Adrenal gland (tissue), 19 donors: ENCODE measurements at places on chromosomes 11 and 22. TPM values are rescaled to one million over a fixed set of nuclear protein-coding genes. Genes with fewer than 3 reads are reported as not detected.
A peak's percentile ranks its signal among the peaks of the same experiment; 100 is the strongest.

GRCh38 chr11:70829886-70830272 is 422.5 kb downstream of the SHANK2 start:
- no peak overlapping the region for H3K4me3 ChIP-seq
- H3K27me3 ChIP-seq: no peaks in the 10 kb centered on the region
- no peaks in the 10 kb centered on the region for H3K36me3 ChIP-seq
- DNase-seq: no peak

- H3K4me1 ChIP-seq: no peaks in the 10 kb centered on the region
- H3K27me3 ChIP-seq: no peaks in the 10 kb centered on the region
- no peak overlapping the region for H3K4me3 ChIP-seq
- H3K27ac ChIP-seq: no peak overlapping the region
These were observed 680.5 kb downstream of the BRD1 start for GRCh38 chr22:49147171-49147570.

The CDKN1C gene
- total RNA-seq: 203 TPM

DNA sequence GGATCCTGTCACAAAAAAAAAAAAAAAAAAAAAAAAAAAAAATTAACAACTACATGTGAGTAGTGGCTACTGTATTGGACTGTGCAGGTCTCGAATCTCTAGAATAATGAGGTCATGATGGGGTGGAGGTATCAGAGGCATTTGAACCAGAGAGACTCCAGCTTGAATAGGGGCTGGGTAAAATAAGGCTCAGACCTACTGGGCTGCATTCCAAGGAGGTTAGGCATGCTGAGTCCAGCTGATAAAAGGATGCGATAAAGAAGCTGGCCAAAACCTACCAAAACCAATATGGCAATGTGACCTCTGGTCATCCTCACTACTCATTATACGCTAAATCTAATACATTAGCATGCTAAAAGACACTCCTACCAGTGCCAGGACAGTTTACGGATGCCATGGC is 5.9 kb upstream of the PACSIN3 start:
- peaks cover 6% of the 10 kb centered on the region for H3K4me1 ChIP-seq
- DNase-seq: no peak
- no peaks in the 10 kb centered on the region for H3K27me3 ChIP-seq

DNA sequence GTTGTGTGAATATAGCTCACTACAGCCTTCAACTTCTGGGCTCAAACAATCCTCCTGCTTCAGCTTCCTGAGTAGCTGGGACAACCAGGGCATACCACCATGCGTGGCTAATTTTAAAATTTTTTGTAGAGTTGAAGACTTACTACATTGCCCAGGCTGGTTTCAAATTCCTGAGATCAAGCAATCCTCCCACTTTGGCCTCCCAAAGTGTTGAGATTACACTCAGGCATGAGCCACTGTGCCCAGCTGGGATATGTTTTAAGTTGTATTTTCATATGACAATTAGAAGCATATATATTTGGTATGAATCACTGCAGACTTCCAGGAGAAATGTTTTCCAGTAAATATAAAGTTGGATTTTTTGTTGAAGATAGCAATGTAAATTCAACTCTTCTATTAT is 15.4 kb downstream of the DDX10 start:
- peaks cover 36% of the 10 kb centered on the region for H3K36me3 ChIP-seq
- no peak overlapping the region for H3K4me3 ChIP-seq
- H3K27me3 ChIP-seq: no peaks in the 10 kb centered on the region
- peaks cover 4% of the 10 kb centered on the region for H3K4me1 ChIP-seq

- H3K36me3 ChIP-seq: no peaks in the 10 kb centered on the region
- no peak overlapping the region for H3K4me3 ChIP-seq
- H3K27ac ChIP-seq: no peak overlapping the region
- H3K4me1 ChIP-seq: no peaks in the 10 kb centered on the region
- DNase-seq: no peak
- H3K27me3 ChIP-seq: no peaks in the 10 kb centered on the region
These were observed 97.6 kb upstream of the CLMP start for GRCh38 chr11:123292647-123293046.

DNA sequence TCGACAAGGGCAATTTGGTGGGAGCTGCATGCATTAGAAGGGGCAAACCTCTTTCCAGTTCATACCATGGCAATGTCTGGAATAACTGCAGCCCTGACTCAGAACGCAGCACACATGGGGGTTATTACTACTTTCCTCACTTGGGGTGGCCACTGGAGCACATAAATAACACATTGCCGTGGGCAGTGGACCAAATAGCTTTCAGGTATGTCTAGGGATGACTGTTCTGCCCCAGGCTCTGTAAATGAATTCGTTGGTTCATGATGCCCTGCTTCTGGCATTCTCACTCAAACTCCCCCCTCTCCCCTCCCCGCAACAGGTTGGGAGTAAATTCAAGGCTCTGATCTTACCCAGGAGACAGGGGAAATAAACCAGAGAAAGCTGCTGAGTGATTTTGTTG is 238.0 kb upstream of the PLET1 start:
- DNase-seq: no peak
- no peak overlapping the region for H3K27ac ChIP-seq
- no peaks in the 10 kb centered on the region for H3K27me3 ChIP-seq
- no peak overlapping the region for H3K4me3 ChIP-seq

DNA sequence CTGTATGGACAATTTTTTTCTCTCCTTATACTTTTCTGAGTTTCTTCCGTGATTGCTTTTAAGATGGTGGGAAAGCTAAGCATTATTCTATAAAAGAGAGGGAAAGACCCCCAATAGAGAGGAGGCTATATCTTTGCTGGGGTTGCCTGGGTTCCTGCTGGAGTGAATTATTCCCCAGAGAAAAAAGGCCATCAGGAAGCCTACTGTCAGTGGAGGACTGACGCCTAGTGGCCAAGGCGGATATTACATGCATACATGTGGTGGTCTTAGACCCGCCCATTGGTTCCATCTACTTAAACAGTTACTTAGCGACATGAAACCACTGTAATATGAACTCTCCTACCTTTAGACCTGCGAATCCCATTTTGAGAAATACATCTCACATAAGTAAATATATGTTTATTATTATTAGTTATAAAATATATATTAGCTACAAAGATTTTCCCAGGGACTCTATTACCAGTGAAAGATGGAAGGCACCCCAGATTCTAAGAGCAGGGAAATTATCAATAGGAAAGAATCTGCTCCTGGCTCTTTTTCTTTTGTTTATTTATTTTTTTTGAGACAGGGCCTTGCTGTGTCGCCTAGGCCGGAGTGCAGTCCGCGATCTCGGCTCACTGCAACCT is 15.7 kb upstream of the PGA3 start:
- no peak overlapping the region for H3K4me3 ChIP-seq
- H3K4me1 ChIP-seq: no peaks in the 10 kb centered on the region
- no peaks in the 10 kb centered on the region for H3K36me3 ChIP-seq
- no peak overlapping the region for H3K27ac ChIP-seq
- peak; percentile 88 for DNase-seq

The STK33 gene
- 17.2 TPM for total RNA-seq

DNA sequence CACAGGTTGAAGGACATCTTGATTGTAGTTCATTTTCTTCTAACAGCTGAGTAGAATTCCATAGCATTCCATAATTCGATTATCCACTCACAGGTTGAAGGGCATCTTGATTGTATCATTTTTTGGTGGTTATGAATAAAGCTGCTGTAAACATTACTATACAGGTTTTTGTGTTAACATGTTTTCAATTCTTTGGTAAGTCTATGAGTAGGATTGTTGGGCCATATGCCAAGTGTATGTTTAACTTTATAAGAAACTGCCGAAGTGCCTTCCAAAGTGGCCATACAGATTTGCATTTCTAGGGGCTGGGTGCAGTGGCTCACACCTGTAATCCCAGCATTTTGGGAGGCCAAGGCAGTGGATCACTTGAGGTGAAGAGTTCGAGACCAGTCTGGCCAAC is 44.6 kb downstream of the ANKRD42 start:
- no peak overlapping the region for H3K27ac ChIP-seq
- no peaks in the 10 kb centered on the region for H3K36me3 ChIP-seq
- no peak for DNase-seq
- no peaks in the 10 kb centered on the region for H3K4me1 ChIP-seq

The AMPD3 gene
- 45.5 TPM for total RNA-seq

DNA sequence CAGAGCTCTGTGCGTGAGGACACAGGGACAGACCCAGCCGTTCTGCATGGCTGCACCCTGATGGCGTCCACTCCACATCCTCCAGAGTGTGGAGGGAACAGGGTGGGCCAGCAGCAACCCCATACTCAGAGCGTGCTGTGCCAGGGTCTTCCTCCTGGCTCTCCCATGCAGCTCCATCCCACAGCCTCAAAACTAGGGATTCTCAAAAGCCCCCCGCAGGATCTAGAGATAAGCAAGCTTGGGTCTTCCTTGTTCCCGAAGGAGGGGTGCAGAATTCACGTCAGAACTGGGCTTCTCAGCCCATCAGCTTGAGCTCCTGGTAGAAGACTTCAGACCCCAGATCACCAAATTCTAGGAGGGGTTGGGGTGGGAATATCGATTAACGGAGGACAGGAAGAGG is 858.8 kb downstream of the TBC1D22A start:
- peaks cover 5% of the 10 kb centered on the region for H3K27me3 ChIP-seq
- H3K27ac ChIP-seq: no peak overlapping the region
- no peak overlapping the region for H3K4me3 ChIP-seq
- H3K36me3 ChIP-seq: no peaks in the 10 kb centered on the region

DNA sequence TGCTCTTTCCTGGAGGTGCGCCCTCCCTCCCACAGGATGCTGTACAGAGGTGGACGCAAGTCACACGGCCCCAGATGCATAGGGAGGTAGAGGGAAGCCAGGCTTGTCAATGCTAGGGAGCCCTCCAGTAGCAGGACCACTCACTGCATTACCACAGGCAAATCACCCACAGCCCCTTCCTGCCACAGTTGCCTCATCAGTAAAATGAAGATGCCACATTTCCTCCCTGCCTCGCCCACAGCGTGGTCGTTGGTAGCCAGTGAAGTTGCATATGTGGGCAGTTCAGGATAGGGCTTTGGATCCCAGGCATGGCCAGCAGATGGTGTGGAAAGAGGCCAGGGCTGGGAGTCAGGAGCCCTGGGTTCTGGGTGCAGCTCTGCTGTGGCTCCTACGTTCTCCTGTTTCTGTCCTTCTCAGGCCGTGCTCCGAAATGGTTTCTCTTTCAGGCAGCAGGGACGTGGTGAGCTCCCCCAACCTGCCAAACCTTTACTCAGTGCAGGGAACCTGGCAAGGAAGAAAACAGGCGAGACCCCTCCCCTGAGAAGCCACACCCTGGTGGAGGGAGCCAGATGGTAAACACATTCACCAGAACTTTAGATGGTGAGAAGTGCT is 22.6 kb downstream of the DAGLA start:
- H3K4me3 ChIP-seq: no peak overlapping the region
- H3K4me1 ChIP-seq: peaks cover 26% of the 10 kb centered on the region
- no peaks in the 10 kb centered on the region for H3K36me3 ChIP-seq
- no peak overlapping the region for H3K27ac ChIP-seq

DNA sequence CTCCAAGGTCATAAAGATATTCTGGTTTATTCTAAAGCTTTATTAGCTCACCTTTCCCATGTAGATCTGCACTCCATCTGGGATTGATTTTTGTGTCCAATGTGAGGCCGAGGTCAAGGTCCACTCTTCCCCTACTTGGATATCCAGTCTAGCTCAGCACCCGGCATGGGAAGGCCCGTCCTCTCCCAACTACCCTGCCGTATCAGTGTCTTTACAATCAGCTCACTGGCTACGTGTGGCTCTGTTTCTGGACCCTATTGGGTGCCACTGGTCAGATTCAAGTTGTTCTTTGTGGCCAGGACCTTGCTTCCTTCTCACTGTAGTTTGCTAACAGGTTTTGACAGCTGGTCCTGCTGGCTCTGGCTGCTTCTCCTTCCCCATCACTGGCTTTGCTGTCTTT is 30.9 kb downstream of the KCNQ1OT1 start:
- H3K36me3 ChIP-seq: no peaks in the 10 kb centered on the region
- no peaks in the 10 kb centered on the region for H3K27me3 ChIP-seq
- H3K4me1 ChIP-seq: peaks cover under 1% of the 10 kb centered on the region
- peak overlapping the region; percentile 33 for H3K27ac ChIP-seq
- H3K4me3 ChIP-seq: no peak overlapping the region

DNA sequence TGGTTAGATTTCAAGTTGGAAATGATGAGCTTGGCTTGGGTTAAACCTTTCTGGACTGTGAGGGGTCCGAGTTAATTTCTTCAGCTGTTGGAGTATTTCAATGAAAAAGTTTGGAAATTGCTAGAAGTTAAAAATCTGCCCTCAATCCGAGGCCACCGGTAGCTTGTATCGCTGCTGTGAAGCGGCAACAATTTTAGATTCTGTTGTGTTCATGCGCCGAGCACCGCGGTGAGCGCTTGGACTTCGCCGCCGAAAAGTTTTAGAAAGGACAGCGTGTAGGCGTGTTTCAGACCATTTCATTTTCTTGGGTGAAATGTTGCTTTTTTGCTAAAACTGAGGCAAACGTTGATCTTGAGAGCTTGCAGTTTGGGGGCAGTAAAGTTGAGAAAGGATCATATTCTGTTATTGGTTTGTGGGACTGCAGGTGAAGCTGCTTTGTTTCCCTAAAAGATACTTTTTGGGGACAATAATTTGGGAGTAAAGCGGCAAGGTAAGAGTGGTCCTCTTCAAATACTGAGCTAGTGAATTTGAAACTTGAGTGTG is 928 bp downstream of the FBXO7 start:
- DNase-seq: peak; percentile 54
- H3K27ac ChIP-seq: peak overlapping the region; percentile 97
- H3K27me3 ChIP-seq: no peaks in the 10 kb centered on the region
- H3K36me3 ChIP-seq: no peaks in the 10 kb centered on the region

DNA sequence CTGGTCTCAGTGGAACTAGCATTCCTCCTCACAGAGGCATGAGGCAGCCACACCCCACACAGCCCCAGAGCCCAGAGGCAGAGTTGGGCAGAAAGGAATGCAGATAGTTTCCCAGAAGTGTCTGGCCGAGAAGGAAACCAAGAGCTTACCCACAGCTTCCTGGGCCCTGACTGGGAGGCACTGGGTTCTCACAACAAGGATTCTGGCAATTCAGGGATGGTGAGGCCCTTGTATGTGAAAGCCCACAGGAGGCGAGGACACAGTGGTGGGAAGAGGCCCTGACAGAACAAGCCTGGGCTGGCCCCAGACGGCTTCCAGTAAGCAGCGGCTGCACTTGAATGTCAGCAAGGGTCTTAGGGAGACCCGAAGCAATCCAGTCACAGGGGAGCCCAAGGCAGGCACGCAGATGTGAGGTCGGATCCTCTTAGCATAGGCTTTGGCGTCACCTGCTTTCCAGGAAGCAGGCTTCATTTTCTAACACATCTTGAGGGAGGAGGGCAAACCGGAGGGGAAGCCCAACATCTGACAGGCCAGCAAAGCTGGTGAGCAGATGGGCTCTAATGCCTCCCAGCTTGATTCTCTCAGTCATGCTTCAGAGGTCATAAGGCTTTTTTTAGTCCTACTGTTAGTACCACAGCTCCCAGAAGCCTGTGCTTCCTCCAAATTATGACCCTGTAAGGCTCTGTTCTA is 78.3 kb upstream of the AKIP1 start:
- no peak overlapping the region for H3K4me3 ChIP-seq

The SAA1 gene
- total RNA-seq: 26.2 TPM

DNA sequence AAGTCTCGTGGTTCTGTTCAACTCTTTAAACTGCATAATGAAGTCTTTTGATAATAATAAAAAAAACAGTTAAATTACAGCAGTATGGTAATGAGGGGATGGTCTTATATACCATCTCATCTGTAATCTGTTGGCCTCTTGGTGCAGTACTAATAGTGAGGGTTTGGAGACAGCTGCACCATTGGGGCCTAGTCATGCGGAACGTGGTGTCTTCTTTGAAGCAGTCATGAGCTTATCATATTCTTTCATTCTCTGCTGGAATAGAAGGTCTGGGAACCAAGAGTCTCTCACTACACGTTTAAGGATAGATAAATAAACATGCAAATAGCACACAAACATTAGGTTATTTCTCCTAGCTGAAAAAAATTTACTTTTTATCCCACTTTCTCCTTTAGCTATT is 40.9 kb upstream of the OR9Q1 start:
- H3K36me3 ChIP-seq: no peaks in the 10 kb centered on the region
- DNase-seq: no peak
- no peak overlapping the region for H3K27ac ChIP-seq
- no peaks in the 10 kb centered on the region for H3K27me3 ChIP-seq
- H3K4me3 ChIP-seq: no peak overlapping the region

The COX8A gene
- total RNA-seq: 690 TPM
